ENCODE measurements at places on chromosomes 12 and 14.
A peak's percentile ranks its signal among the peaks of the same experiment; 100 is the strongest.

GRCh38 chr12:110791589-110791988, 48.9 kb upstream of the PPP1CC start:
- no peak for DNase-seq

DNA sequence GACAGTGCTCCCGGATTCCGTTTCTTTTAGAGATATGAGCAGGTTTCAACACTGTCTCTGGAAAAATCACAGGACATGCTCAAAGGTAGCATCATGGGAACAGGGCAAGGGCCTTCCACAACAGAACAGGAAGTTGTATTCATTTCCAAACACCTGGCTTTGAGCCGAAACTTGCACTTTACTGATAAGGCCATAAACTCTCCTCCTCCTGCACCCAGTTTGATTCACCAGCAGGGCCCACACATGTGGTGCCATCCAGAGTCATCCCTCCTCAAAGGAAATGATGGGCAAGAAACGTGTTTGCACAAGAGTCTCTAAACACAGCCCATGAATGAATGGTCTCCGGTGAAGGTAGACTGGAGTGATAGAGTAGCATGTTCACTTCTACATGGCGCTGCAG, 268.4 kb upstream of the FKBP4 start:
- no peak for DNase-seq

GRCh38 chr14:33026850-33027430, 88.3 kb downstream of the NPAS3 start:
- DNase-seq, result no peak

- peak; percentile 27 for DNase-seq
These were observed 98.8 kb downstream of the CALM1 start for GRCh38 chr14:90495357-90496276.

GRCh38 chr12:754473-754820, 2.1 kb downstream of the WNK1 start:
- DNase-seq, result peak; percentile 38

DNA sequence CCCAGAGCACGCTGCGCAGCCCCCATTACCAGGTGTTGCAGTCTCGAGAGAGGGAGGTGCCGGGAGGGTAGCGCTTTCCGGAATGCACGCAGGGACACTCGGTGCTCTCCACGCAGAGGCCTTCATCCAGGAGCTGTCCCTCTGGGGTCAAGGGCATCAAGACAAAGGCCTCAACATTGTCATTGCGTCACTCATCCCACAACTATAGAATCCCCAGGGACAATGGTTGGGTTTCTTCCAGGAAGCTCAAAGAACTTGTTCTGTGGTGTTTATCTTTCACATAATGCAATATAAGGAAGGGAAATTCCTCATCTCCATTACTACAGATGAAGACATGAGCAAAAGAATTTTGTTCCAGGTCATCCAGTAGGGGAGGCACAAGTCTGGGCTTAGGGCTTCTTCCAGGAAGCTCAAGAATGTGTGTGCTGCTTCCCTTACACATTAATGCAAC, 52.1 kb downstream of the VWF start:
- no peak for DNase-seq

GRCh38 chr14:92729634-92730358, 18.6 kb downstream of the LGMN start:
- DNase-seq, result no peak

DNA sequence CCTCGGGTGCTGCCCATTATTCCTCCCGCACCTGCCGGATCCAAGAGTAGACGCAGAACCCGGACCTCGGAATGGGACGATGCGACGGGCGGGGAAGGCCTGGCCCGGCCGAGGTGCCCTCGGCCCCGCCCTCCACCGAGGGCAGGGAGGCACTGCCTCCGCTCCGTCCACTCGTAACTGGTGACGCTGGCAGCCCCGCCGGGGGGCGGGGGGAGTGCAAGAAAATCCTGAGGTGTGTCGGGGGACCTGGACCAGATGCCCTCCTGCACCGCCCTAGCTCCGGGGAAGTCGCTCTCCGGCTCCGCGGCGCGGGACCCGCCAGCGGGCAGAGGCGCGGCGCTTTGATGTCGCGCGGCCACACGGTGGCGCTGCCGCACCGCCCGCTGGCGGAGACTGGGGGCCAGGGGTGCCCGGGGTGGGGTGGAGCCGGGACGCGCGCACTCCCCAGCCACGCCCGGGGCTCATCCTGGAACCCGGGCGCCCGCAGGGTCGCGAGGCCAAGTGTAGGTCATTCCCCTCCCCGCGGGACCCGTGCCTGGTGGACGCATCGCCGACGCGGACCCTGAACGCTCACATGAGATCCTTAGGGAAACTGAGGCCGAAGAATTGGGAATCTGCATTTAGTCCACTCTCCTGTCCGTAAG, 202.8 kb downstream of the TTC8 start:
- DNase-seq, result peak; percentile 40

- no peak for DNase-seq
These were observed 27.0 kb downstream of the ZCCHC8 start for GRCh38 chr12:122473543-122474323.

DNA sequence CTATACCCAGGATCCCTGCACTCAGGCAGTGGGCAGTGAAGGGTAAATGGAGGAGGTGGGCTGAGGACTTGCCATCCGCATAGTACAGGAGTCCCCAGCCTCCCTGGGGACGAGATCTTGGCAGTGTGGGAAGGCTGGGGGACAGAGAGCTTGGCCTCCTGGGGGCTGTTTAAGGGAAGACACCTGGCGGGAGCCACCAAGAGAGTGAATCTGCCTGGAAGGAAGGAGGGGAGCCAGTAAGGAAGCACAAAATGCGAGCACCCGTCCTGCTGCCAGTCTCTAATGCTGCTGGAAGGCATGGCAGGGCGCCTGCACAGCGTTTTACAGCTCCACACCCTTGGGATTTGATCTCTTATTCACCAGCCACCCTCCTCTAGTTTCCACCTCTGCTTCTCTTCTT, 7.4 kb upstream of the KRT2 start:
- no peak for DNase-seq

GRCh38 chr14:95816539-95816938, 60.1 kb upstream of the TUNAR start:
- DNase-seq, result no peak

DNA sequence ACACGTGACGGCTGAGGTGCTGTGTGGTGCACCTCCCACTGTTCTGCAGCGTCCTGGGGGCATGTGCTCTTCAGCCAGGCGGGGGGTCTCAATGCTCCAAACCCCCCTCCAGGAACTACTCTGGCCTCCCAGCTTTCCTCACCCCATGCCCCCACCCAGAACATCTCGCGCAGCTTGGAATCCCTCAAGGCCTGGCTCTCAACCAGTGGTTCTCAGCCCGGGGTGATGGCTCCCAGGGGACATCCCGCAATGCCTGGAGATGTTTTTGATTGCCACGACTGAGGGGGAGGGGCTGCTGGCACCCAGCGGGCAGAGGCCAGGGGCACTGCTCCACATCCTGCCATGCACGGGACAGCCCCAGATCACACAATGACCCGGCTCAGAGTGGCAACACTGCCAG, 78.9 kb upstream of the DICER1 start:
- no peak for DNase-seq

- no peak for DNase-seq
These were observed 196.3 kb downstream of the PAX9 start for GRCh38 chr14:36857842-36858445.

- no peak for DNase-seq
These were observed 18.8 kb upstream of the CELA1 start for GRCh38 chr12:51365276-51365675.

GRCh38 chr12:12724421-12725085, 7.4 kb downstream of the CDKN1B start:
- no peak for DNase-seq

- no peak for DNase-seq
These were observed 21.3 kb downstream of the POU6F1 start for GRCh38 chr12:51196547-51196946.

- no peak for DNase-seq
These were observed 83.3 kb downstream of the KIF21A start for GRCh38 chr12:39359645-39360044.

DNA sequence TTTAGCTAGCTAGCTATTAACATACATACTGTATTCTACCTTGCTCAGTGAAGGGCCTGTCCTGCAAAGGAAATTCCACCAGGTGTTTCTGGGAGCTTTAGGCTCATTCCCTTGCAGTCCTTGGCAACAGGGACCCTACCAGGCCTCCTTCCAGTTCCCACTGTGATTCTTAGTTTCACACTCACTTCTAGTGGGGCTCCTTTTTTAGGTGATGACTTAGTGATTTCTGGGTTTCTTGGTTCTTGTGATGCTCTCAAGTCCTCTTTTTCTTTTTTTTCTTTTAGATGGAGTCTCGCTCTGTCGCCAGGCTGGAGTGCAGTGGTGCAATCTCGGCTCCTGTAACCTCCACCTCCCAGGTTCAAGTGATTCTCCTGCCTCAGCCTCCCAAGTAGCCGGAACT, 10.4 kb upstream of the STRN3 start:
- DNase-seq, result no peak

DNA sequence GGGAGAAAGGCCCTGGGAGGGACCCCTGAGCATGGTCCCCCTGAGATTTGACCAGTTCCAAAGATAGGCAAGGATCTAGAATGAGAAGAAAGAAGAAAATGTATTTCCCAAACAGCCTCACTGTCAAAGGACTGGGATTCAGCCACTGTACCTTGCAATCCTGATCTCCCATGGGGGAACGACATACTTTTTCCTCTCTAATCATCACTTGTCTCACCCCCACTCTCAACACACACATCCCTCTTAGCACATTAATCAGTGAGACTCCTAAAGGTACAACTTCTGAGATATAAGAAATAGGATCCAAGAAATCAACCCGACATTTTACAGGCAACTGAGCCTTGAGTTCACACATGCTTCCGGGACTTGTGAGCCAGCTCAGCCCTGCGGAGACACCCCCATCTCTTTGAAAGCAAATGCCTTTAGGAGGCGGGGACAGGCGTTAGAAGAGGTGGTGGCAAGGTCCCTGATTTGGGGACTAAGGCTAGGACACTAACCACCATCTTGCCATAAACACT, 1.4 kb downstream of the MAP3K9 start:
- DNase-seq, result peak; percentile 48

GRCh38 chr12:110266381-110266960, 14.6 kb upstream of the ATP2A2 start:
- DNase-seq, result no peak

DNA sequence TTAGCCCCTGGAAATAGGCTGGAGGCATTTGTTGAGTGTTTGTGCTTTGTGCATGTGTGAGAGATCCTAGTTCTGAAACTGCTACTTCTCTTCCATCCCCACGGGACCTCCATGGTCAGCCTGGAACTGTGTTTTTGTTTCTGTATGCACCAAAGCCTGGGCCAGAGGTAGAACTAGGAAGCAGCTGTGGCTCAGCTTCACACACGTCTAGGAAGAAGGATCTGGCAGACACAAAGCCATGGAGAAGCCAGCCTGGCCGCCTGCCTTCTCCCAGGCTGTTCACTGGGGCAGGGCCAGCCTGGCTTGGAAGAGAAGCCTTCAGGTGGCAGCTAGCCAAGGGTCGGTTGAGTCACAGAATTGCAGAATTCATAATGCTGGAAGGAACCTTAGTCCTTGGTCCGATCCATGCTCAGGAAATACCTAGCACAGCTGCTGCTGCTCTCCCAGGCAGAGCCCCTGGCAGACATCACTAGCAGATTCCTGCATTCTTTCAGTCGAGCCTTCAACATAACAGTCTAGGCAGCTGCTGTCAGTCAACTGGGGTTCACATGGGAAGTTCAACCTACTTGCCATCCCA, 27.0 kb downstream of the RIN3 start:
- no peak for DNase-seq

DNA sequence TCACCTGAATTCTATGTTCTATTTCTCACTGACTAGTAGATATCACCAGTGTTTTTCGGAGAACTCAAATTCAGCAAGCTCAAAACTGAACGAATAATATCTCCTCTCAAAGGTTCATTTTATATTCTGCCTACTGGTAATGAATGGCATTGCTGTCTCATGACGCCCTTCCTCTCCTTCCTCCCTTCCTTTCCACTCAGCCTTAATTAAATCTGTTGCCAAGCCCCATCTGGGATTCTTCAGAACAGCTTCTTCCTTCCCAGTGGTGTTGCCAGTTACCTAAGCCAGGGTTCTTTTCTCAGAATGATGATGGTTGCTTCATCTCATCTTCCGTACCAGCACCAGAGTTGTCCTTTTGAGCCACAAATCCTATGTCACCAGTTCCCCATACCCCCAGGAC, 143.2 kb downstream of the SYNE2 start:
- DNase-seq, result no peak

DNA sequence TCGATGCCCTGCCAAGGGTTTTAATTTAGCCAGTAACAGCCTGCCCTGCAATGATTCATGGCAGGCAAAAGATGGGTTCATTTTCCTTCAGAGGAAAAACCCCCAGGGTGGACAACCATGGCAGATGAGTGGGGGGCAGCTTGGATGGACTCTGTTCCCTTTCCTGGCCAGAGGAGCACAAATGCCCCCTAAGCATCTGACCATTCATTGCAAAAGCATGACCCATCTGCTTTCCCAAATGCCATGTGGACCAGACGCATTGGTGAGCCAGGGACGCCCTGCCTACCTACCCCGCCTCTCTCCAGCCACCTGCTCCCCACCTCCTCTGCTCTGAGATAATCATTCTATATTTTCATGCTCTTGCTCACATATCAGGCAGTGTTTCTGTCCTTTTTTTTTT, 281.9 kb downstream of the DPF3 start:
- DNase-seq, result no peak

DNA sequence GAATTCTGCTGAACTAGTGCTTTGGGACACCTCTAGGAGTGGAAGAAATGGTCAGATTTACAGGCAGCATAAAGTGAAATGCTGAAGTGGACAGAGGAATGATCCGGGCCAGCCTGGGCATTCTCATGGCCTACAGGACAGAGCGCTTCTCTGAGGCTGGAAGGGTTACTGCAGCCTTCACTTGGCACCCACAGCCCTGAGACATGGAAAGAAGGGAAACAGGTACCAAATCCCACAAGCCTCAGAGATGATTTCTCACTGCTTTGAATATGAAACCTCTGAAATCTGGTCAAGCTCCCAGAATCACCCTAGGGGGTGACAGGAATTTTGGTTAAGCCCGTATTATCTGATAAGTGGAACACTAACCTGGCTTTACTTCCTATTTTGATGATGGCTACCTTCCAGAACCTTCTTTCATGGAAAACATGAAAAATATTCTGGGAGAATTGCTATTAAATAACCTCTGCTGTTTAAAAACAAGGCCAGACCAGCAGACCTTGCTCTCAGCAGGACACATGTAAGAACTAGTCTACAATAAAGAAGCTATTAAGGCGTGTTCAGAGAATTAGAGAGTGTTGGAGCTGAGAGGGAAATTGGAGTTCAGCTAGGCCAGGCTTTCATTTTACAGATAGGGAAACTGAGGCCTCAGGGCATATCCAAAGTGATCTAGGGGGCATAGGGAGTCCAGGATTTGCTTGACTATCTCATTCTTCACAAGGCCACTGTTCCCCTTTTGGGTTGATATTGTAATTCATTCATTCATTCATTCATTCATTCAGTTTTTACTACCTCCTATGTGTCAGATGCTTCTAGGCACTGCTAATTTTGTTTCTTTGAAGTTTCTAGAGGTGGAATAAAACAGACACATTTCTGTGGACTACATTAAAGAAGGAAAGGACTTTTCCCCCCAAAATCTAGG, 281.5 kb downstream of the ZFP36L1 start:
- no peak for DNase-seq

Measured in CD8-positive, alpha-beta memory T cell (primary cell).